Fibroblast of skin of right biceps (primary cell): ENCODE measurements at places on chromosomes 5 and 9.

DNA sequence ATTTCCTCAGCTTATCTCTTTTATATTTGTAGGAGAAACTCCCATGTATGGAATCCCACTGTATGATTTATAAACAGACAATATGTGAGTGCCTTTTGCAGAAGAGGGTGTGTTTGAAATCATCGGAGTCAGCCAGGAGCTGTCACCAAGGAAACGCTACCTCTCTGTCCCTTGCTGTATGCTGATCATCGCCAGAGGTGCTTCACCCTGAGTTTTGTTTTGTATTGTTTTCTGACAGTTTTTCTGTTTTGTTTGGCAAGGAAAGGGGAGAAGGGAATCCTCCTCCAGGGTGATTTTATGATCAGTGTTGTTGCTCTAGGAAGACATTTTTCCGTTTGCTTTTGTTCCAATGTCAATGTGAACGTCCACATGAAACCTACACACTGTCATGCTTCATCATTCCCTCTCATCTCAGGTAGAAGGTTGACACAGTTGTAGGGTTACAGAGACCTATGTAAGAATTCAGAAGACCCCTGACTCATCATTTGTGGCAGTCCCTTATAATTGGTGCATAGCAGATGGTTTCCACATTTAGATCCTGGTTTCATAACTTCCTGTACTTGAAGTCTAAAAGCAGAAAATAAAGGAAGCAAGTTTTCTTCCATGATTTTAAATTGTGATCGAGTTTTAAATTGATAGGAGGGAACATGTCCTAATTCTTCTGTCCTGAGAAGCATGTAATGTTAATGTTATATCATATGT lies 18.0 kb upstream of the CTSL start:
- DNase-seq = peak; percentile 45

GRCh38 chr5:175542232-175542965 lies 64.0 kb downstream of the SFXN1 start:
- no peak for DNase-seq

GRCh38 chr5:126363658-126364057 lies 59.6 kb upstream of the GRAMD2B start:
- DNase-seq = no peak

- DNase-seq = no peak
These were observed 98.3 kb upstream of the PRRC1 start for GRCh38 chr5:127418974-127419682.

GRCh38 chr9:134463280-134463679 lies 137.0 kb downstream of the RXRA start:
- no peak for DNase-seq

- DNase-seq = no peak
These were observed 131.8 kb upstream of the SLC12A2 start for GRCh38 chr5:127951791-127952190.

DNA sequence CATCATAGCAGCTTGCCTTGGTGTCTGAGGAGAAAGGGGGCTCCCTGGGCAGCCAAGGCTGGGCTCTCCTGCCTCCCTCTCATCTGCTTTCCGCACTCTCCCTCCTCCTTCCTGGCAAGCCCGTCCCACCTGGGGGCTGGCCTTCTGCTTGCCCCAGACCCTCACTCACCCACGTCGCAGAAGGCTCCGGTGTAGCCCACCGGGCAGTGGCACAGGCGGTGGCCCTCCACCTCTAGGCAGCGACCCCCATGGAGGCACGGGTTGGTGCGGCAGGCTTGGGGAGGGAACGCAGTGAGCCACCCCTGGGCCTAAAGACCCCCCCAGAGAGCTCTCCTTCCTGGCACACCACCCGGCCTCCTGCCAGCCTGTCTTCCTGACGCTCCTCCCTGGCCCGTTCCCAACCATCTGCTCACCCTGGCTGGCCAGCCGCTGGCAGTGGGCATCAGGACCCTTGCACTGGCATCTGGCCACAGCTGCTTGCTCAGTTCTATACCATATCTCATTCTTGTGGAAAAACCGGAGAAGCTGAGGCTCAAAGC lies 4.2 kb upstream of the PFN3 start:
- no peak for DNase-seq

- DNase-seq = no peak
These were observed 22.5 kb upstream of the MAST4 start for GRCh38 chr5:66573733-66574132.

- DNase-seq = peak; percentile 5
These were observed 20.9 kb upstream of the BNIP1 start for GRCh38 chr5:173123416-173123815.

- DNase-seq = peak; percentile 72
These were observed 11.4 kb upstream of the DUSP1 start for GRCh38 chr5:172782169-172783039.

GRCh38 chr9:134130503-134131375 lies 5.1 kb upstream of the WDR5 start:
- DNase-seq = no peak

DNA sequence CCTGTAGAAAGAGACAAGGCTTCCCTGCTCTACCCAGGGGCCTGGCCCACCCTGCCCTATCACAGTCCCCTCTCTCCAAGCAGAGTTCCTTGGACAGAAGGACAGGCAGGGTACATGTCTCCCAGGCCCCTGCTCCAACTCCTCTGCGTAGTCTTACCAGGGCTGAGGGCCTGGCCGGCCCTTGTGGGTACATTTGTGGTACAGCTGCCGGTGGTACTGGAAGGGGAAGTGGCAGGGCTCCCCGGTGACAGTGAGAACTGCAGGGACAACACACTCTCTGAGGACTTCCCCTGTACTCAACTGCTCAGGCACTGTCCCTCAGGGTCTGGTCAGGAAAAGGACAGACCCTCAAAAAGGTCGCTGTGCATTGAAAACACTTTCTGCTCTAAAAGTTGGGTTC lies 3.6 kb downstream of the F12 start:
- no peak for DNase-seq

GRCh38 chr9:2622461-2623287 lies 1.1 kb downstream of the VLDLR start:
- peak; percentile 30 for DNase-seq
